ENCODE measurements at places on chromosomes 6 and 20. TPM values are rescaled to one million over a fixed set of nuclear protein-coding genes. Genes with fewer than 3 reads are reported as not detected.

GRCh38 chr6:3388786-3389185 is 68.1 kb downstream of the SLC22A23 start:
- no peak overlapping the region for H3K4me3 ChIP-seq
- H3K27ac ChIP-seq: no peak overlapping the region
- H3K27me3 ChIP-seq: no peaks in the 10 kb centered on the region
- DNase-seq: no peak
- peaks cover 29% of the 10 kb centered on the region for H3K4me1 ChIP-seq
- peaks cover 9% of the 10 kb centered on the region for H3K36me3 ChIP-seq

- H3K4me3 ChIP-seq: no peak overlapping the region
- H3K27me3 ChIP-seq: no peaks in the 10 kb centered on the region
- no peak overlapping the region for H3K27ac ChIP-seq
Observed at GRCh38 chr6:169571123-169571962, 130.5 kb downstream of the WDR27 start.

- DNase-seq: no peak
- H3K4me3 ChIP-seq: no peak overlapping the region
- H3K4me1 ChIP-seq: peaks cover 8% of the 10 kb centered on the region
- H3K36me3 ChIP-seq: no peaks in the 10 kb centered on the region
- no peaks in the 10 kb centered on the region for H3K27me3 ChIP-seq
- no peak overlapping the region for H3K27ac ChIP-seq
Observed at GRCh38 chr6:151998784-151999183, 191.3 kb downstream of the ESR1 start.

DNA sequence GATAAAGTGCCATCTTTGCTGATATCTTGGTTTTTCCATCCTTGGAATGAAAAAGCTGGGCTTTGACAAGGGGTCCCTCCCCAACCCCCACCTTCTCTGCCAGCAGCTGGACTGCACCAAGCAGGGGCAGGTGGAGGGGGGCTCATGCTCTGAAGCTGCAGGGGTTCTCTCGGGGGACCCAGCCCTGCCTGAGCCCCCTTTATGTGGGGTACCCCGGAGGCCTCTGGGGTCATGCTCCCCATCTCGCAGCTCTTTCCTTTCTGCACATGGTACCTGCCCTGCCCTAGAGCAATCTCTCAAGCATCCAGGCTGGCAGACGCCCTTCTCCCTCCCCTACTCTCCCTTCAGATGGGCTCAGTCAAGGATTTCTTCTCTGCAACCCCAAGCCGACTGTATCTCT is 146.7 kb upstream of the PTPN1 start:
- peaks cover 9% of the 10 kb centered on the region for H3K4me1 ChIP-seq
- no peaks in the 10 kb centered on the region for H3K27me3 ChIP-seq
- H3K27ac ChIP-seq: no peak overlapping the region
- no peak for DNase-seq
- no peak overlapping the region for H3K4me3 ChIP-seq
- H3K36me3 ChIP-seq: no peaks in the 10 kb centered on the region

- H3K4me1 ChIP-seq: peaks cover 11% of the 10 kb centered on the region
- no peak for DNase-seq
- H3K27ac ChIP-seq: no peak overlapping the region
- no peaks in the 10 kb centered on the region for H3K36me3 ChIP-seq
Observed at GRCh38 chr6:51463321-51463720, 624.1 kb downstream of the PKHD1 start.

- no peaks in the 10 kb centered on the region for H3K36me3 ChIP-seq
- no peak overlapping the region for H3K27ac ChIP-seq
- no peaks in the 10 kb centered on the region for H3K4me1 ChIP-seq
- no peak for DNase-seq
- H3K4me3 ChIP-seq: no peak overlapping the region
Observed at GRCh38 chr6:38364127-38364526, 275.6 kb downstream of the BTBD9 start.

GRCh38 chr20:48129345-48129942 is 344.2 kb upstream of the SULF2 start:
- H3K4me1 ChIP-seq: peaks cover 12% of the 10 kb centered on the region
- peaks cover 6% of the 10 kb centered on the region for H3K36me3 ChIP-seq
- no peak for DNase-seq
- H3K27ac ChIP-seq: no peak overlapping the region
- no peaks in the 10 kb centered on the region for H3K27me3 ChIP-seq
- no peak overlapping the region for H3K4me3 ChIP-seq

DNA sequence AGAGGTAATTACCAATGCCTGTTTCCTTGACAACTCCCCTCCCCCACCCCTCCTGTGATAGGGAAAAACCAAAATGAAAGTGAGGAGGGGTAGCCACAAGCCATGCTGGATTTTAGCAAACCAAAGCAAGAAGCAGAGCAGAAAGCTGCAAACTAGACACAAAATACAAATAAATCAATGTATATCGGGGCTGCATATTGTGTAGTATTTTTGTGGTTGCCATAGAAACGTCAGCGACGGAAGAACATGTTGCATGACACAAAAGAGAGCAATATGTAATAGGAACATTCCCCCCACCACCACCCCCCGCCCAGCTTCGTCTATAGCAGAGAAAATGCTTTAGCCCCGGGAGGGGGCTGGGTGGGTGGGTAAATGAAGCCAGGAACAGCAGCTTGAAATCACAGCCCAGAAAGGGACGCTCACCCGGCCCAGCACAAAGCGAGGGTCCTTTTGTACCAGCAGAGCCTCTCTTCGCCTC is 548 bp downstream of the AGPAT4 start:
- DNase-seq: no peak
- 0 out of 2 replicates have a peak, but pooled peaks cover 4% of the 10 kb centered on the region for H3K27me3 ChIP-seq
- H3K4me1 ChIP-seq: peaks cover 44% of the 10 kb centered on the region
- peak overlapping the region; percentile 96 for H3K4me3 ChIP-seq
- peak overlapping the region; percentile 78 for H3K27ac ChIP-seq
- peaks cover 13% of the 10 kb centered on the region for H3K36me3 ChIP-seq

GRCh38 chr20:37254114-37254878 is 7.3 kb downstream of the GHRH start:
- peaks cover 7% of the 10 kb centered on the region for H3K36me3 ChIP-seq
- H3K27ac ChIP-seq: no peak overlapping the region
- H3K27me3 ChIP-seq: peaks cover 2% of the 10 kb centered on the region
- H3K4me3 ChIP-seq: no peak overlapping the region

DNA sequence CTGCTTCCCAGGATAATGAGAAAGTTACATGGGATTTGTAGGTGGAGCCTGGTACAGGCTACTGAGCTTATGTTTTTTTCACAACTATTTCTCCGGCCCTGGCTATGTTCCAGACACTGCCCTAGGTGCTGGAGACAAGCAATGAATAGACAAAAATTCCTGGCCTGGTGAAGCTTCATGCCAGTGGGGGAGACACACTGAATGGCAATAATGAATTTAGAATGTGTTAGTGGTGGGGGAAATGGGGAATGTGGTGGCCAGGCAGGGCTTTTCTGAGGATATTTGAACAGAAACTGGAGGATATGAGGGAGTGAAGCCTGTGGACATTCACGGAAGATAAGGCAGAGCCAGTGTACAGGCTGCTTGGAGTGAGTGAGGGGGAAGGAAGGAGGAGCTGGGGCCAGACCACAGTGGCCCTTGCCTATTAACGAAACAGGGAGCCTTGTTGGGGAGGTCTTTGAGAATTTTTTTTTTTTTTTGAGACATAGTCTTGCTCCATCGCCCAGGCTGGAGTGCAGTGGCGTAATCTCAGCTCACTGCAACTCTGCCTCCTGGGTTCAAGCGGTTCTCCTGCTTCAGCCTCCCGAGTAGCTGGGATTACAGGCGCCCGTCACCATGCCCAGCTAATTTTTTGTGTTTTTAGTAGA is 6.6 kb downstream of the FOXS1 start:
- no peaks in the 10 kb centered on the region for H3K36me3 ChIP-seq
- H3K27ac ChIP-seq: no peak overlapping the region
- H3K27me3 ChIP-seq: no peaks in the 10 kb centered on the region
- H3K4me1 ChIP-seq: peaks cover 33% of the 10 kb centered on the region
- H3K4me3 ChIP-seq: no peak overlapping the region

Gene SLC17A9
- 41.7 TPM for total RNA-seq

Gene OPN5
- not detected for total RNA-seq

Gene GTSF1L
- not detected for total RNA-seq

Gene UBE2C
- total RNA-seq: 249 TPM

Gene TTK
- total RNA-seq: 51.0 TPM

Gene HSPA1L
- total RNA-seq: 1.9 TPM
